ENCODE measurements at places on chromosomes 16 and 17. TPM values are rescaled to one million over a fixed set of nuclear protein-coding genes. Genes with fewer than 3 reads are reported as not detected.

DNA sequence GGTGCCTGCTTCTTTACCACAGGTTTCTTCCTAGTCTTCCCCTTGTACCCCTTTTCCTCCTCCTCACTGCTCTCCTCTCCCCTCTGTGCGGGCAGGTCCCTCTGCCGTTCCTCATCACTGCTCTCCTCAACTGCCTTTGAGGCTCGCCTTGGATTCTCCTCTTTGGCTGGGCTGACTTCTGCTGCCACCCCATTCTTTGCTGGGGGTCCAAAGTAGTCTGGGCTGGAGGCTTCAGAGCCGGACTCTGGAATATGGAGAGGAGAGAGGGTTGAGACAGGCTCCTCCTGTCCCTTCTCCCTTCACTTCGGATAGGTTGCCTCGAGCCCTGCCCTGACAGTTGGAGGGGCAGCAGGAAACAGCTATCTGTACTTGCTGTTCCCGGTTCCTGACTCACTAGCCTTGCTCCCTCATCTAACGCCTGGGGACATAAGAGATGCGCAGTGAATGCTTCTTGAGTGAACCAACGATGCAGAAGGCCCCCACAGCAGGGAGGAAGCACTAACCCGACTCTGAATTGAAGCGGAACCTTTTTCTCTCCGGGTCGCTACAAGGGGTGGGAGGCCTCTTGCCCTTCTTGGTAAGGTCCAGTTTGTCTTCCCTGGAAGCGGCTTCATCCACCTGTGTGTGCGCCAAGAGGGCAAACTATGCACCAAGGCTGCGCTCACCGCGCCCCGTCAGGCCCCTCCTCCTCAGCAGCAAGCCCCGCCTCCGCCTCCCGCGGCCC is 655 bp downstream of the HIRIP3 start:
- DNase-seq = no peak

GRCh38 chr17:39576187-39576586 is 31.5 kb downstream of the NEUROD2 start:
- DNase-seq = no peak

GRCh38 chr17:49891271-49891670 is 43.4 kb upstream of the TAC4 start:
- DNase-seq = no peak

Gene SPSB3
- 23.9 TPM for total RNA-seq
